ENCODE measurements at places on chromosomes 3 and 15. TPM values are rescaled to one million over a fixed set of nuclear protein-coding genes. Genes with fewer than 3 reads are reported as not detected.

The UBA3 gene
- total RNA-seq, result 114 TPM

The EXOSC7 gene
- total RNA-seq, result 54.6 TPM

The RBP2 gene
- total RNA-seq, result not detected

The TRIM42 gene
- total RNA-seq, result not detected

The APEH gene
- total RNA-seq, result 108 TPM

The SMAD6 gene
- total RNA-seq, result 0.43 TPM

The CD200R1 gene
- total RNA-seq, result 12.3 TPM

The SH2D7 gene
- 0.11 TPM for total RNA-seq

The PCSK6 gene
- 3.3 TPM for total RNA-seq

The SCAANT1 gene
- not detected for total RNA-seq

The FMN1 gene
- 0.07 TPM for total RNA-seq

The SEMA5B gene
- total RNA-seq, result not detected

The SLC51B gene
- not detected for total RNA-seq

The PSTPIP1 gene
- total RNA-seq, result 142 TPM

The PYGO1 gene
- not detected for total RNA-seq

The ITGB5 gene
- total RNA-seq, result 0.34 TPM

The CADPS gene
- total RNA-seq, result not detected

The TGM4 gene
- total RNA-seq, result not detected

The GOLGA6B gene
- total RNA-seq, result not detected

The ZNF385D gene
- not detected for total RNA-seq

The STAB1 gene
- 0.09 TPM for total RNA-seq

The SPINK8 gene
- total RNA-seq, result not detected

The CLDN18 gene
- total RNA-seq, result not detected

The CACNA2D3 gene
- not detected for total RNA-seq

The FOXB1 gene
- total RNA-seq, result 1.6 TPM

The POLQ gene
- 37.1 TPM for total RNA-seq

The GOLGA8T gene
- not detected for total RNA-seq

The VGLL3 gene
- total RNA-seq, result not detected

The AGBL1 gene
- total RNA-seq, result not detected

The KY gene
- total RNA-seq, result not detected

The HRG gene
- not detected for total RNA-seq

The ACOX2 gene
- total RNA-seq, result not detected
